ENCODE measurements at places on chromosomes 6 and 20.
A peak's percentile ranks its signal among the peaks of the same experiment; 100 is the strongest.

DNA sequence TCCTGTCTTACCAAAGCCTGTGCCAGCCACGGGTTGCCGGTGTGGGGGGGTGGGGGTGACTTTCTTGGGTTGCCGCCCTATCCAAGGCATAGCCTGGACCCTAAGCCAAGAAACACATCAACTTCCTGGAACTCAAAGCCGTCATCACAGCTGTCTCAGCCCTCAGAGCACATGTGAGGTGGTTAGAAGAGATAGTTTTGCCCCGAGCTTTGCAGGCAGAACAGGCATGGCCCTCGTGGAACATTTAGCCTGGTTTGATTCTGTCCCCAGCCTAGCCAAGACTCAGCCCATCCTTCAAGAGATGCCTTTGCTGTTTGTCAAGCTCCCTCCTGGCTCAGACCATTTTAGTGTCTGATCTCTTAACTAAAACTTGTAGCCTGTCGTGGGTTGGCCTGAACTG lies 64.9 kb downstream of the RREB1 start:
- no peak for DNase-seq

DNA sequence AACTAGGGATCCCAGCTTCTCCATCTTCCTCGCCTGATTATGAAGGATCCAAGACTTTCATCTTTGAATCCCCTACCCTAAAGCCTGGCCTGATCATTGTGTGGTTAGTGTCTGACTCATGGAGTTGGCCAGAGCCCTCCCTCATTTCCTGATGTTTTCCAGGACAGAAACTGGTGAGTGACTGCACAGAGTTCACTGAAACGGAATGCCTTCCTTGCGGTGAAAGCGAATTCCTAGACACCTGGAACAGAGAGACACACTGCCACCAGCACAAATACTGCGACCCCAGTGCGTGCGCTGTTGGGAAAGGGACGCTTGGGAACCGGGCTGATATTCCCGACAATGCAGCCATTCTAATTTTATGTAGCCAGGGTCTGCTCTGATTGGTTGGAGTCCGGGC lies 4.0 kb downstream of the CD40 start:
- DNase-seq: no peak

DNA sequence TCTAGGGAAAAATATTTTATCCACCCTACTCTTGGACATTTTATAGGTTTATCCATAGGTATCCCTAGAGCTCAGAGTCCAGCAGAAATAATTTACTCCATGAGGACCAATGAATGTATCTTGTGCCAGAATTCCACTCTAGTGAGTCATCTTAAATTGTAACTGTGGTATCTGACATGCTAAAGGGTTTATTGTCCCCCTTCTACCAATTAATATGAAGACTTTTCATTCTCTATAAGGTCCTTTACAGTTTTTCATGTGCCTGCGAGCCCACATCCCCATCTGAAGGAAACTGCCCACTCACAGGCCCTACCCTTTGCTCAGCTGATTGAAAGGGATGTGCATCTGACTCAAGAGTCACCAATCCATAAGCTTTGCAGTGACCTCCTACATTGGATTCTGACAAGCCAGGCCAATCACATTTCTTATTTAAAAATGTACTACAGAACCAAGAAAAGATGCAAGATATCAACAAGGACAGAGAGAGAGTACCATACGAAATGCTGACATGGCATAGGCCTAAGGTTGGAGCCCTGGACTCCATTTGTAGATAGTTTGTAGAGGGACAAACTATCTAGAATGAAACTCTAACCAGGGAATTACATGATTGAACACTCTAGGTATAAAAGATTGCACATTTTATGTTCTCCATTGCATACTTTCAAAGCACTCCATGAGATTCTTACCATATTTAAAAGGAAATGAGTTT lies 93.4 kb upstream of the DEFB112 start:
- no peak for DNase-seq

GRCh38 chr20:52096117-52096516 lies 95.5 kb downstream of the ZFP64 start:
- no peak for DNase-seq

GRCh38 chr20:36825385-36826104 lies 50.4 kb upstream of the TLDC2 start:
- DNase-seq: no peak

DNA sequence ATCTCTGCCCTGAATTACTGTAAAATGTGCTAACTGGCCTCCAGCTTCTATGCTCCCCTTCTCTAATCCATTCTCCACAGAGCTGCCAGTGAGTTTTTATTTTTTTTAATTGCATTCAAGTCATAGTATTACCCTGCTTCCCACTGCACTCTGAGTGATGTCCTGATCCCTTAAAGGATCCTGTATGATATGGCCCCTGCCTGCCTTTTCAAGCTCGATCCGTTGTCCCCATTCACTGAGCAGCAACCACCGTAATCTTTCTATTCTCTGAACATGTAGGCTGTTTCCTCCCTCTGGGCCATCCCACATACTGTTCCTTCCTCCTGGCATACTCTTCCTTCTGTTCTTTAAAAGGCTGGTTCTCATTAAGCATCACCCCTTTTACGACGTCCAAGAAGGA lies 9.3 kb downstream of the TNFRSF21 start:
- DNase-seq: no peak

GRCh38 chr6:142074516-142074915 lies 58.2 kb upstream of the GJE1 start:
- DNase-seq: no peak

- no peak for DNase-seq
Observed at GRCh38 chr6:65537600-65537999, 169.4 kb downstream of the EYS start.

GRCh38 chr6:20370801-20371200 lies 30.9 kb upstream of the E2F3 start:
- DNase-seq: no peak

DNA sequence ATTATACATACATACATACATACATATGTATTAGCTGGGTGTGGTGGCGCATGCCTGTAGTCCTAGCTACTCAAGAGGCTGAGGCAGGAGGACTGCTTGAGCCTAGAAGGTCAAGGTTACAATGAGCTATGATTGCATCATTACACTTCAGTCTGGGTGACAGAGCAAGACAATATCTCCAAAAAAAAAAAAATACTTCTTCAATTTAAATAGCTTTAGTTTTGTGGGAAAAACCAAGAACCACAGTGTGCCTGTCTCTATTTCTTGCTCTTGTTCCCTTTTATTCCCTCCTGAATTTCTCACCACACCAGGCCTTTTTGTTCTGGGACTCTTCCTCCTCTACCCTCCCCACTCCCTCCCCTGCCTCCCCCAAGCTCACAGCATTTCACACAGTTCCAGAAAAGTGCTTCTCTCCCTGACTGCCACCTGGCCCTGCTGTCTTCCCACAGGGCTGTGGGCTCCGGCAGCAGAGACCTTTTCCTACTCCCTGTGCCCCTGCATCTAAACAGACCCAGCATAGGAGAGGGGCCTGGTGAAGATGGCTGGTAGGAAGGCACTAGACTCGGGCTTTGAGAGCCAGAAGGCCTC lies 1.3 kb downstream of the C20orf203 start:
- peak; percentile 78 for DNase-seq

DNA sequence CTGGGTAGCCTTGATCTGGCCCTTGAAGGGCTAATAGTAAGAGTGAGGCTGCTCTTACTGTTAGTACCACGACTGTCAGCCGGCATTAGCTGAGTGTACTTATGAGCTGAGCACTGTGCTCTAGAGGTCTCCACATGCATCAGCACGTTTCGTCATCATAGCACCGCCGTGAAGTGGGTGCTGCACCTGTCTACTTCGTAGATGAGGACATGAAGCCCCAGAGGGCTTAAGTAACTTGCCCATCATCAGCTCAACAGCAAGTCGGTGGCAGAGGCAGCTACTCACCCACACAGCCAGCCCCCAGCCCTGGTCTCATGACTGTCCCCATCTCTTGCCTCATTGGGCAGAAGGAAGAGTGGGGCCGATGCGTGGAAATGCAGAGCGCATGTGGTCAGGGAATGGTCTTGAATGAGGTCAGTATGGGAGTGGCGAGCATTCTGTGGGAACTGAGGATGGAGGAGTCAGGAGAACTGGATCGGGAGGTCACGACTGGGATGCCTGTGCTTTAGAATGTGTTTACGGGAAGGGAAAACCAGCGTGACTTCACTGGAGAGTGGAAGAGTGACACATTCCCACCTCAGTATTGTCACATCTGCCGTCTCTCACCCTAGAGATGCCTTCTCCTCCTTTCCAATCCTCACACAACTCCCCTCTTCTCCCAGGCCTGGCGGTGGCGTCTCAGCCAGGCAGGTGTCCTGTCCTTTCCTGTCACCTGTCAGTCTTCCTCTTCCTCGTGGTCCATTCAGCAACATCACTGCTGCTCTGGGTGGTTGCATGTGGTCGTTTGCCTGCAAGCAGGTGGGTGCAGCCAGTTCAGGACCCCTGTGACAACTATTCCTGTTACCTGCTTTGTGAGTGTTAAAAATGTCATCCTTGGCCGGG lies 6.0 kb downstream of the SYTL3 start:
- no peak for DNase-seq

- peak; percentile 76 for DNase-seq
Observed at GRCh38 chr6:110528101-110528929, 51.9 kb upstream of the SLC22A16 start.

DNA sequence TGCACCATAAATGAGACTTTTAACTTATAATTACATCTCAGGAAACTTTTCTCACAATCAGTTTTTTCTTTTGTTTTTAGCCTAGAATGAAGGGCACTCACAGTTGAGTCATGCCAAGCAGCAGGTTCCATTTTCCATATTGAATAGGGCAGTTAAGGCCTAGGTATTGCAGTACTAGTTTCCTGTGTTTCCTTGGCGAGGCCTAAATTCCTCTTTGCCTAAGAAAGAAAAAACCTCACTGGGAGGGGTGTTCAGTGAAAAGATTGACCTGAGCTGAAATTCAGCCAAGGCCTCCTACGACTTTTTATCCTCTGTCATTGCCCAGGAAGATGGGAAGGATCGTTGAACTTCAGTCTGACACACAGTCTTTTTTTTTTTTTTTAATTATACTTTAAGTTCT lies 85.5 kb downstream of the IMPG1 start:
- DNase-seq: no peak

DNA sequence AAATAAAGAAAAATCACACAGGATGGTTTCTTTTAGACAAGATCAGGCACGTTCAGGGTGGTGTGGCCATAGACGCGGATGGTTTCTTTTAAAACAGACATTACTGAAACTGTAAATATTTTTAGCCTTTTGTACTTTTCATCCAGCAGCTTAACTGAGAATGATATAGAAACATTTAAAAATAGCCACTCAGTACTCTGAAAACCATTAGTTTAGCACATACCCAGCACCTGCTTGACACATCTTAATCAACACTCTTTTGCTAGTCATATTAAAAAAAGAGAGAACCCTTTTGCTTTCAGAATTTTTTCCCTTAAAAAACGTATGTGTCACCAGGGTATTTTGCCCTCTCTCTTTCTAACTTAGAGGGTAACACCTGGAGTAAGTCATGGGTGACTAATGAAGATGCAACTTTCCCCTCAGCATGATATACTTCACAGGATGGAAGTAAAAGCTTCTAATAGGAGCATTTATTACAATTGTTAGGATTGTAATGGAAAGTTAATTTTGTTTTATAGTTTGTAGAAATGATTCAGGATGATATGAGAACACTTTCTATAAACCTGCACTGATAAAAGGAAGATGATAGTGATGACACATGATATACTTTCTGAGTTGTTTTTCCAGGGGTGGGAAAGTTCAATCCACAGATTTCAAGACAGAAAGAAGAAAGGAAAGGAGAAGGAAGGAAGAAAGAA lies 45.2 kb downstream of the BACH2 start:
- DNase-seq: no peak

DNA sequence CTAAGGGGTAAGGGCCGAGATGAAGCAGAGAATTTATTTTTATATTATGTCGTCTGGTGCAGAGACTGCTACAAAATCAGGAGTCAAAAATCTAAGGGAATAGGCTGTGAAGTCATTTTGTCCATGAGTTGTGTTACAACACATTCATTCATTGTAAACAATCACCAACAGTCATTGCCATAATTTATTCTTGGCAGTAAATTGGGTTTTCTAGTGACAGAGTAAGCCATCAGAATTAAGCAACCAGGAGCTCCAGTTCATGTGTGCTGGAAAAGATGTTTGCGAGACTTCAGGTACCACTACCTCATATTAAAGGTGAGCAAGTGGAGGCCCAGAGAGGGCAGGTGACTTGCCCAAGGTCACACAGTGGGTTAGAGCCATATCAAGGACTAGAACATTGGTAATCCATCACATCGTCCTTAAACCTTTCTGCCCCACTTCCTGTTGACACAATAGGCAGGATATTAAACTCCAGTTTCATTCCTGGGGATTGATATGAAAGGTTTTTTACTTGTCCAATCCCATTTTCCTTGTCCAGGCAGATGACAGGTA lies 46.0 kb downstream of the E2F3 start:
- no peak for DNase-seq

DNA sequence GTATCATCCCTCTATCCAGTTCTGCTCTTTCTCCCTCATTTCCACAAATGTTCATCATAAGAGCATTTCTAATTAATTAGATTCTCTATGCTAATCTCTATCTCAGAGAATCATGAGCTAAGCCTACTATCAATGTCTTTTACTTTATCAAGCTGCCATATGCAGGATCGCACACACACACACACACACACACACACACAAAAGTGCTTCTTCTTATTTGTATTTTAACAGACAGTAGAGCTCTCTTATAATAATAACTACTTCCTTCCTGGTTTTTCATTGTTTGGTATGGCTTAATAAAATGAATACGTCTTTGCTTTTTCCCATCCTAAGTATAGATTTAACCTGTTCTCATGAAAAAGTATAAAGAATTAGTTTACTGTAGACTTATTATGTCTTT lies 170.2 kb downstream of the HAO1 start:
- no peak for DNase-seq

GRCh38 chr6:111759836-111760785 lies 113.1 kb downstream of the FYN start:
- DNase-seq: no peak

DNA sequence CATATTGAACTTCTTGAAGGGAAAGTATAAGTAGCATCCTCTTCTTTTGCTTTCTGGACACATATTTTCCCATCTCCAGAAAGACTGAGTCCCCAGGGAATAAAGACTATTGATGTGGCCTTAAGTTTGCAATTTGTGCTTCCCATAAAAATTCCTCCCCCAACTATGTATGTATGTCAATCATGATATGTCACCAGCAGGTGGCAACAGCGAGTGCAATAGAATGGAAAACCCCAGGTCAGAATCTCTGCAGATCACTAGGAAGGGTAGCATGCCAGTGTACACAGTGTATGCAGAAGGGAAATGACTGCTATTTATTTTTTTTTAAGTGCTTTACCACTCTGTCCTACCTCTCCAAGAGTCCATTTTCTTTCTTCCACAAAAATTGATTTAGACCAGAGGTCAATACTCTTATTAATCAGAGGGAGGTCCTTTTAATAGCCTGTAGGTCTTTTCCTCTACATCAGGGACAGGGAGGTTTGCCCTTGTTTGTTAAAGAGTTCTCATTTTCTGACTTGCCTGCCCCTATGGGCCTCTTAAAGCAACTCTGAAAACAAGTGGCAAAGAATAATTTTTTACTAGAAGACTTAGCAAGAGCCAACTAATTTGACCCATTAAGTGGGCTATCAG lies 61.4 kb downstream of the BMP2 start:
- peak; percentile 72 for DNase-seq

DNA sequence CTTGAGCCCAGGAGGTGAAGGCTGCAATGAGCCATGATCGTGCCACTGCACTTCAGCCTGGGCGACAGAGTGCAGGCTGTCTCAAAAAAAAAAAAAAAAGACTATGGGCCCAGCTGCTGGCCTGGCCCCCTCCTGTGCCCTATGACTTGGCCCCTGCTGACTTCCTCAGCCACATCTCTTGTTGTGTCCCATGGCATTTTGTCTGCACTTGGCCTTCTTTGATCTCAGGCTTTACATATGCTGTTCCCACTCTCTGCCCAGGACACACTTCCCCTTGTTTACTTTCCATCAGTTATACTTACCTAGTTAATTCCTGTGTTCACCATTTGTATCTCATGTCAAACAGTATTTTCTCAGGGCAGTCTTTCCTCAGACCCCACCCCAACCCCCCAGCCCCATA lies 44.5 kb downstream of the RPRD1B start:
- DNase-seq: no peak
